Activated T-helper 1 cell treated with anti-CD3 and anti-CD28 coated beads, Interleukin-2, amount 50 U/mL, for 16 hours (primary cell): ENCODE measurements at places on chromosomes 4 and X.

GRCh38 chrX:11474576-11474975 lies 181.4 kb downstream of the AMELX start:
- DNase-seq: no peak

DNA sequence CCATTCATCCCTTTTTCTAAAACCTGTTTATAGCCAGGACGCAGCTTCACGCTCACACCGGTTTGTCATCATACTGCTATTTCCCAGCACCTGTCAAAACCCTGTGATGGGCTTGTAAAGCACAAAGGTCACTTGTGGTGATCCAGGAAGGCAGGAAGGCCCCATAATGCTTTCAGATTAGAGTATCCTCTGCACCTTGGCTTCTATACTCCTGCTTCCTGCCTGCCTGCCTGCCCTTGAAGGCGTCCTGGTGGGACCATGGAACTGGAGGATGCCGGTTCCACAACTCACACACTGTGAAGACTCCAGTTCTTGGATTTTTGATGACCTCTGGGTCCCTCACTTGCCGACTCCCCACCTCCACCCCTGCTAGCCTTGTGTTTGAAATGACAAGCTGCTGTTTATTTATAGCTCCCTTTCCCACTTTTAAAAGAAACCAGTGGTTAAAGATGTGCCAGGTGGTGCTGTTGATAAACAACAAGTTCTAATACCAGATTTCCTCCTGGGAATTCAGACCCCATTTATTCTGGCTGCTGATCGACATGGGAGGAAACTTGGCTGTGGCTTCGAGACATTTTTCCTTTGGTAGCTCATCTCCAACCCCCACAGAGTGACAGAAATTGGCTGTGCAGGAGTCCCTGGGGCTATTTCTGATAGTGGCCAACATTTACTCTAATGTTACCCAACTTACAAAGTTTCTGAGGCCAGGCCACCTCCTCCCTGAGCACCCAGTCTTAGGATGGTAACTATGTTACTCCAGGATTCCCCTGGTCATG lies 211.5 kb downstream of the KDR start:
- DNase-seq: no peak

DNA sequence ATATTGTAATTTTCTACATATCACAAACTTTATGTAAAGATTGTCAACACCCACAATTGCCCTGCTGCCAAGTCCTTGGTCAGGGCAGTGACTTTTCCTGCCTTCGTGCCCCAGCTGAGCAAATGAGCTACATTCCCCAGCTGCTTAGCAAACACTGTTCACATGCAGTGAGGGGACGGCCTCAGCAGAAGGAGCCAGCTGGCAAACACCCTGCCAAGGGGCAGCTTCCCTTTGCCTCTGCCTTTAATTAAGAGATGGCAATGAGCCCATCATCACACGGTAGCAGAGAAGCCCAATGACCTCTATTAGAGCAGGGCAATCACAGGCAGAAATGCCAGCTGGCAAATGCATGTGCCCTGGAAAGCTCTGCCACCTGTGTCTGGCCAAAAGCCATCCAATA lies 253.4 kb downstream of the EPHA5 start:
- DNase-seq: no peak

DNA sequence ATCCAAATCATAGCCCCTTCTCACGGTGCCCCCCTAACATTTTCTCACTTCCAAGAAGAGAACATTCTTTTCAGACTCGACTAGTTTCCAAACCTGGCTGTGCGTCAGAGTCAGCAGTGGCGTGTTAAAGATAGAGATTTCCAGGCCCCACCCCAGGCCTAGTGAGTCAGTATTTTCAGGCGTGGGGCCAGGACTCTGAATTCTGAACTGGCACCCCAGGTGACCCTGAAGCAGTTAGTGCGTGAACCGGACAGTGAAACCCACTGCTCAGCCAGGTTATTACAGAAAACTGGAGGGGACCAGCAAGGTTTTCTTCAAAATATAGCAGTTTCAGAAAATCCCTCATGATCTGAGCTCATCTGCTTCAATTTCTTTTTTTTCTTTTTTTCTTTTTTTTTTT lies 35.0 kb upstream of the BCOR start:
- no peak for DNase-seq

DNA sequence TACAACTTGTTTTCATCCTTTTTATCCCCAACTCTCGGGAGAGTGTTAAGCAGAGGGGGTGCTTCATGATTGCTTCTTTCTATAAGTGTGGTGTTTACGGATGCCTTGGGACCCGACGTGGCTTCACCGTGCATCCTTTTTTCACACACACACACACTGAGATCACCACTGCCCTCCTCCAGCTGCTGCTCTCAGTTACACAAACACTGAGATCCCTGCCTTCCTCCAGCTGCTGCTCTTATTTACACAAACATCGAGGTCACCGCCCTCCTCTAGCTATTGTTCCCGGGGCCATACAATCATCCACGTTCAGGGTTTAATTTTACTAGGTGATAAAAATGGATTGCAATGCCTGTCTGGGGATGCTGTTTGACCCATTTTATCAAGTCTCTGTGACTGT lies 155.4 kb upstream of the FAM9B start:
- DNase-seq: no peak

- DNase-seq: no peak
These were observed 660.6 kb upstream of the NR3C2 start for GRCh38 chr4:149102765-149103164.

GRCh38 chrX:111467896-111468295 lies 43.5 kb upstream of the SERTM2 start:
- no peak for DNase-seq

- no peak for DNase-seq
These were observed 167.2 kb downstream of the CEP135 start for GRCh38 chr4:56115898-56116297.

DNA sequence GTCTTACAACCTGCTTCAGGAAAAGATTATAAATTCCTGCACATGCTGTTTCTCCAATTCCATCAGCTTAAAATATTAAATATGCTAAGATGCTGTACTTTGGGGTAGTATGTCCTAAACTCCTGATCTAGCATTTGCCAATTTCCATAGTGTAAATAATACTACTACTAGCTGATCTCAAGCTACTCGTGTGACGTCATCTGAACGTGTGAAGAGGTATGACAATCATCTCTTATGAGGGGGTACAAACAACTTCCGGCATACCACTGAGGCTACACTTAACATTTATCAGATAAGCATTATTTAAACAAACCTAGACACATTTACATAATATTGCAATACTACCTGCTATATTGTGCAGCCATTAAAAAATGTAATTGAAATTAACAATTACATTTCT lies 52.4 kb upstream of the APELA start:
- no peak for DNase-seq

DNA sequence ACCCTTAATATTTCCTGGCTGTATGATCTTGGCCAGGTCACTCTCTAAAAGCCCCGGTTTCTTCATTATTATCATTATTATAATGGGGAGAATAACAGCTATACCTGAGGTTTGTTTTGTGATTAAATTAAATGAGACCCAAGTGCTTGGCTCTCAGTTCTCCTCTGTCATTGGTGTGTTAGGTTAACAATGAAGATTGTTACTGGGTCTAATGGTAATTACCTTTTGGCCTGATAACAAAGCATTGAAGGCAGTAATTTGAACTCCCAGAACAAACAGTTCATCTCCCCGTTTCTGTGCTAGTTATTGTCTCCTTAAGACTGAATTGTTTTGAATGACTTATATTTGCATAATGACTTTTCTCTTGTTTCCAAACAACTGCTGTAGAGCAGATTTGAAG lies 6.8 kb upstream of the ANAPC4 start:
- DNase-seq: no peak

- no peak for DNase-seq
These were observed 7.7 kb downstream of the FGFR3 start for GRCh38 chr4:1800805-1801204.

DNA sequence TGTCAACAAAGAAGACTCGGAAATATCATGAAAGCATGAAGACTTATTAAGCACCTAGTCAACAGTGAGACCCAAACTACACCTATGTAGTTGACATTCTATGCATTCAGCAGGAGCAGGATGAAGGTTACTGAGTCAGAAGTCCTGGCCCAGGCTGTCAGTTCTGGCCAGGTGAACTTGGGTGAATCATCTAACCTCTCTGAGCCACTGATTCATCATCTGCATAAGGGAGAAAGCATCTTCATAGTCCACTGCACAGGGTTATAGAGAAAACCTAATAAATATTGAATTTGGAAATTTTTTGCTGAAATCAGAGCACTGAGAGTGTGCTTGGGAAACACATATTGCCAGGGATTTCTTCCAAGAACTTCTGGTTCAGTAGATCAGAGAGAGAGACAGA lies 296.0 kb upstream of the SFRP2 start:
- DNase-seq: no peak

- DNase-seq: no peak
These were observed 16.3 kb downstream of the TAF9B start for GRCh38 chrX:78123190-78123589.

DNA sequence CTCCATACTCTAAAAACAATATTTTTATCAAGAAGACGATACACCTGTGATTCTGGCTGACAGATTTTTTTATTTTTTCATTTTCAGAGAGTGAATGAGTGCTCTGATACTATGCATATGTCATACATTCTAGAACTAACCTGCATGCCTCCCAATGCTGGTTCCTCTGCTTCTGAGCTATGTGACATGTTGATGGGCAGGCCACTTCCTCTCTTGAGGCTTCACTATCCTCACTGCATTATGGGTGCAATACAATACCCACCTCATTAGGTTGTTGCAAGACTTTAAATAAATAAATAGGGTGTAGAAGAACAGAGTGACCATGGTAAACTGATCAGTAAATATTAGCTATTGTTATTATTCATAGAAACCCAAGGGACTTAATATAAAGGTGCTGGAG lies 408.3 kb downstream of the HNRNPD start:
- no peak for DNase-seq

DNA sequence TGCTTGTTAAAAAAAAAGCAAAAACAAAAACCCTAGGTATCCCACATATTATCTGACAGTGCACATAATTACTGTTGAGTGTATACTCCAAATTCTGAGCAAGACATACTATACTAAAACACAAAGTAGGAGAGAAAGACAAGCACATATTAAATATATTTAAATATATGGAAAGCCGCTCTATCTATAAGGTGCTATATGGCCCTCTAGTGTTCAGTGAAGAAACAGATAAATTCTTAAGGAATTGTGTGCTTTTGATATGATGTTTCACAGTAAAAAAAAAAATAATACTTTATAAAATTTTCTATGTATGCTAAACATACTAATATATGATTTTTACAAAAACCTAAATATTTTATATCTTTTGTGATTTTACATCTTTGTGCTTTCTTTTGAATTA lies 137.8 kb downstream of the FBXW7 start:
- no peak for DNase-seq

DNA sequence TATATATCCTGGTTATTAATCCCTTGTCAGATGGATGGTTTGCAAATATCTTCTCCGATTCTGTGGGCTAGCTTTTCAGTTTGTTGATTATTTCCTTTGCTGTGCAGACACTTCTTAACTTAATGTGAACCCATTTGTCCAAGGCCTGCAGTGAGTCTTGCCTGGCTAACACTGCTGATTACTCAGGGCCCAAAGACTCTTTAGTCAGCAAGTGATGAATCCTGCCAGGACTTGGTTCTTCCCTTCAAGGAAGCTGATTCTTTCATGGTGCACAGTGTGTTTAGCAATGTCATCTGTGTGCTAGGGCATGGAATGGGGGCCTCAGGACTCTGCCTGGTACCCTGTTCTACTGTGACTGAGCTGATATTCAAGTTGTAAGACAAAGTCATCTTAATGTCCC lies 81.8 kb upstream of the TEX13A start:
- no peak for DNase-seq

DNA sequence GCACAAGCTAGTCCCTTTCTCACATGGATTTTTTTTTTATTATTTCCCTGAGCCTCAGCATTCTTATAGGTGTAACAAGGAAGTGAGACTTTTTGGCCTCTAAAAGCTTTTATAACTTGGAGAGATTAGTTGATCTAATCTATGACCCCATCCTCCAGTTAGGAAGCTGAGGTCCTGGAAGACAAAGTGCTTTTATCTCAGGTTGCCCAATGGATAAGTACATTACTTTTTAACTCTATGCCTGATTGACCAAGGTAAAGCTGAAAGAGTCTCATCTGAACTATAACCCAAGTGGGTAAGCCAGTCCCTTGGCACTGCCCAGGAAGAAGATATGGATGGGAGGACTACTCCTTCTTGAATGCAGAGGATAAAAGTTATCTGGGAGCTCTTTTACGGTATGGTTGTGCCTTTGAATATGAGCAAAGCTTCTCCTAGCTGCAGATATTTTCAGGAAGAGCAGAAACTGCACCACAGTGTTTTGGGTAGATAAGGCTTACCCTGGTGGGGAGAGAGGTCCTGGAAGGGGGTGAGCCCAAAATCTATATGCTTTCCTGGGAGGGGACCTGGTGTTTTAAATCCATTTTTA lies 40.2 kb downstream of the VSIG4 start:
- no peak for DNase-seq

- no peak for DNase-seq
These were observed 28.4 kb downstream of the RNF4 start for GRCh38 chr4:2497324-2497723.

DNA sequence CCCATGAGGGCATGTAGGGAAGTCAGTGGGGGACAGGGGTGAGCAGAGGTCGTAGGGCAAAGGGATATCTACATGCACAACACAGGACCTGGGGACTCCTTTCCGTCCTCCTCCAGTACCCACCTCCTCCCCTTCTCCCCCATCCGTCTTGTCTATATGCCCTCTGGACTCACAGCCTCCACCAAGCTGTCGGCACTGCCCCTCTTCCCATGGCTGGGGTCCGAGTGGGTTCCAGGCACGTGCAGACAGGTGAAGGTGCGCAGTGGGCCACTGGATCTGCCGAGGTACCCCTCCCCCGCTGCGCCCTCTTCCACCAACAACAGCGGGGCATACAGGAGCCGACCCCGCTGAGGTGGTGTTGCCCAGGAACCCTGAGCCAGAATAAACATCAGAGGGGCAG lies 5.5 kb upstream of the SYP start:
- DNase-seq: no peak

DNA sequence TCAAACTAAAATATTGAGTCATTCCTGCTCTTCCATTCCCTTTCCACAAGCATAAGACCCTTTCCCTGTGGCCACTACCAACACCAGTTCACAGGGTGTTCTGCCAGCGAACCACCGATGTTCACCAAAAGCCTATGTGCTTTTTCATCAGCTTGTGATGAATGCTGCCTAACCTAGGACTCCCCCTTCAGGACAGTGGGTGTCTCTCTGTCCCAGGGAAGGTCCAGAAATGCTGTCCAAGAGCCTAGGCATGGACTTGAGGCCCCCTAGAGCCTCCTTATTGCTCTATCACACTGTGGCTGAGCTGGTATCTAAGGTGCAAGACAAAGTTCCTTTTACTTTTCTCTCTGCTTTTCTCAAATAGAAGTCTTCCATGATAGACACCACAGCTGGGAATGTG lies 1015.6 kb downstream of the PCDH19 start:
- DNase-seq: no peak

GRCh38 chr4:93748373-93749291 lies 79.9 kb upstream of the ATOH1 start:
- DNase-seq: no peak

- no peak for DNase-seq
These were observed 92.0 kb downstream of the GPM6A start for GRCh38 chr4:175720067-175720466.
